Activated T-cell treated with anti-CD3 and anti-CD28 coated beads, Interleukin-2, amount 50 U/mL, for 1 hour (primary cell): ENCODE measurements at places on chromosomes 6 and 20.

DNA sequence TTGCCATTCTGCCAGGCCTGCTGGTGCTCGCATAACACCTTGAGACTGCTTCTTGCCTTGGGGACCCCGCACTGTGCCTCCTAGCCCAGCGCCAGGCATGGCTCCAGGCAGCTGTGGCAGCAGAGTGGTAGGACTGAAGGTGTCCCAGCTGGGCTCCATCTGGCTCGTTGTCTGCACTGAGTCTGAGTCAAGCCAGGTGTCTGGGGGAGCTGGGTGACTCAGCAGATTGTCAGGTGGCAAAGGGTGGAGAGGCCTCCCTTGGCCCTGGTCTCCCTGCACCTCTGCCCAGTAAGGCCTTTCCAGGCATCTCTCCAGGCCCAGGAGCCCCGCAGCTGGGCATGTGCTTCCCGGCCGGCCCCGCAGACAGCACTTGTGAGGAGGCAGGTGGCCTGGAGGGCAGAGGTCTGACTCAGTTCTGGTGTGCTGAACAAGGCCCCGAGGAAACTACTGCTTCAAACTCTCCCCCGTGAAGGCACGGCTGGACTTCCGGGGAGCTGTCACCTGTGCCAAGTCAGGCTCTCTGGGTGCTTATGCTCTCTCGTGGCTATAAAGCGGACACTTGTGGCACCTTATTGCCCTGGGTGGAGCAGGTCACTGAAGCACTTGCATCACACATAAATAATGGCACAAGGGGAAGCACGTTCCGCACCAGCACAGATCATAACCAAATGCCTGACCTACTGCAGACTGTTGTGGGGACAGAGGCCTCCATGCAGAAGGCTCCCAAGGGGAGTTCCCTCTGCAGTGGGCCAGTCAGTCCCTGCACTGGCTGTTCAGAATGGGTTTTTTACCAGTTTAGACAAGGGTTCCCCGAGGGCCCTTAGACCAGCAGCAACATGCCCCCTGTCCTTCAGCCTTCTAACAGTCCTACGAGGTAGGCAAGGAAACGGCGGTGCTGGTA, 27.5 kb downstream of the FOXC1 start:
- no peak for DNase-seq

- DNase-seq = no peak
These were observed 8.8 kb upstream of the NKX2-2 start for GRCh38 chr20:21522481-21523280.

- DNase-seq = no peak
These were observed 646.5 kb downstream of the TENT5A start for GRCh38 chr6:81105998-81106397.

DNA sequence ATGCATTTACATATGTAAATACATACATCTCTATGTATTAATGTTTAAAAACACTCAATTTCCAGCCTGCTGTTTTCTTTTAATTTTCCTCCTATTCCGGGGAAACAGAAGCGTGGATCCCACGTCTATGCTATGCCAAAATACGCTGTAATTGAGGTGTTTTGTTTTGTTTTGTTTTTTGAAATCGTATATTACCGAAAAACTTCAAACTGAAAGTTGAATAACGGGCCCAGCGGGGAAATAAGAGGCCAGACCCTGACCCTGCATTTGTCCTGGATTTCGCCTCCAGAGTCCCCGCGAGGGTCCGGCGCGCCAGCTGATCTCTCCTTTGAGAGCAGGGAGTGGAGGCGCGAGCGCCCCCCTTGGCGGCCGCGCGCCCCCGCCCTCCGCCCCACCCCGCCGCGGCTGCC, 355 bp upstream of the BMP2 start:
- no peak for DNase-seq

DNA sequence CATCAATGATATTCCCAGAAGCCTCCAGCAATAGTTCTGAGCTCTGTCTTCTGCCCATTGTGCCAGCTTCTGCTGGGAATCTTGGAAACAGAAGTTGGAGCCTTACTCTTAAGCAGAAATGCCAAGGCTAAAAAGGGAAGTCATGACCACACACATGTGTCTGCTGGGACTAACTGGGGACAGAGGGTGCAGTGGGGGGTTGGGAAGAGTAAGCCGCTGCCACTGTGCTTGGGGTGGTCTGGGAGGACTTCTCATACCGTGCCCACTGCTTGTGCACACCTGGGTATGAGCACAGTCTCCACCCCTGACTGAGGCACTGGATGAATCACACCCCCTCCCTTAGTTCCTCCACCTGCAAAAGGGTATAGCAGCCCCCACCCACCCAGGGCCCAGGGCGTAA, 90.7 kb downstream of the CDC5L start:
- DNase-seq = no peak

GRCh38 chr6:10963113-10963512, 76.3 kb downstream of the SYCP2L start:
- DNase-seq = no peak

DNA sequence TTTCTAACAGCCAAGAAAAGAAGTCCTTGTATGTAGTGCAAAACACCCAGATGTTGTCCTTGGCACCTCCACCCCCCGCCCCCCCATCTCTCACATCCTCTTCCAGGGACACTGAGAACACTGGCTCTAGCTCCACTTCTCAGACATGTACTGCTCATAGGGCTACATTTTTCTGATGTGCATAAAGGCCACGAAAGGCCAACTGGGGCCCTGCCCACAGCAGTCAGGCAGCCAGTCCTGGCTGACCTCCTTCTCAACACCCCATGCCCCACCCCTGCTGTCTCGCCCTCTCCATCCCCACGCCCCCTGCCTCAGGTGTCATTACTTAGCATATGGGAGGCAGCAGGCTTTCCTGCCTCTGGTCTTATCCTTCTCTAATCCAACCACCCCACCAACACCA, 11.3 kb downstream of the GABRR1 start:
- DNase-seq = no peak

- no peak for DNase-seq
These were observed 421.1 kb downstream of the QKI start for GRCh38 chr6:163835439-163836171.

DNA sequence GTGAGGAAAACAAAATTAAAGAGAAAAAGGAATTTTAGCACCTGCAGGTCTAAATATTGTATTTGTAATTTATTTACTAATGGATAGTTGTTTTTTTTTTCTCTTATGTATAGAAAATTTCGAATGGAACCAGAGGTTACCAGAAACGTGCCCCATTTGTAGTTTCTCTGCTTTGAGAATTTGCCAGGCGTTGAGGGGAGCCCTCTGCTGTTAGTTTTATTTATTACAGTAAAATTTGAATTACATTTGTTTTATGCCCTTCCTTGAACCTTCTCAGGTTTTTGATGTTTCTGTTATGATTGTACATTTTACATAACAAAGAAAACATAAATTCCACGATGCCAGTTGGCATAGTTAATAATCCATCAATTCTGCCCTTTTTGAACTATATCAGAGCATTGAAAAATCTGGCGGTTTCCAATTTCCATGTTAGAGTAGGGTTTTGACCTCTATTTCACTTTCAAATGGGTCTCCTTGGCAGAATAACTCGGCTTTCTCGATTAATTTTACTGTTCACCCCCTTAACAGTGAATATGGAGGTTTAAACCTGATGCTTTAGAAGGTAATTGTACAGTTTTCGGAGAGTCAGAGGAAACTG, 35.1 kb upstream of the RFPL4B start:
- no peak for DNase-seq

- DNase-seq = no peak
These were observed 56.3 kb downstream of the EDN3 start for GRCh38 chr20:59356662-59357165.
